OCI-M1 (cell line): ENCODE measurements at places on chromosomes 12 and 14.

DNA sequence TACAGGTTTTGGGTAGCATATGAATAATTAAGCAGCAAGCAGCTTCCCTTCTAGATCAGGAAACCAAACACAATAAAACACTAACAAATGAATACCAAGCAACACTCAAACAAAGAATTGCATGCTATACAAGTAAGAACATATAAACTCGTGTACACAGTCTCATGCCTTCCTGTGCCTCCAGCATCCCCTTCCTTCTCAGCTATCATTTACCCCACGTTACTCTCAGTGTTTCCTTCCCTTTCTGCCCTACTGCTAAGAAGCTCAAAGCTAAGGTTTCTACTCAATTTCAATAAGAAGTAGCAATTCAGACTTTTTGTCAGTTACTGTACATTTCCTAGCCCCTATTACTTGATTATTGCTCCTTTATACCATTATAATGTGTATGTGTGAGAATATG is 81.0 kb downstream of the DUSP16 start:
- no peak for DNase-seq

- no peak for DNase-seq
Measured at GRCh38 chr12:70883855-70884254, 36.7 kb downstream of the PTPRR start.

- DNase-seq = peak; percentile 79
Measured at GRCh38 chr14:22314183-22314820, 274.7 kb downstream of the DAD1 start.

- no peak for DNase-seq
Measured at GRCh38 chr12:74105434-74105833, 432.2 kb upstream of the ATXN7L3B start.

- DNase-seq = no peak
Measured at GRCh38 chr12:104956870-104957718, 996 bp downstream of the SLC41A2 start.

- peak; percentile 81 for DNase-seq
Measured at GRCh38 chr12:54596526-54596946, 8.1 kb upstream of the PPP1R1A start.

DNA sequence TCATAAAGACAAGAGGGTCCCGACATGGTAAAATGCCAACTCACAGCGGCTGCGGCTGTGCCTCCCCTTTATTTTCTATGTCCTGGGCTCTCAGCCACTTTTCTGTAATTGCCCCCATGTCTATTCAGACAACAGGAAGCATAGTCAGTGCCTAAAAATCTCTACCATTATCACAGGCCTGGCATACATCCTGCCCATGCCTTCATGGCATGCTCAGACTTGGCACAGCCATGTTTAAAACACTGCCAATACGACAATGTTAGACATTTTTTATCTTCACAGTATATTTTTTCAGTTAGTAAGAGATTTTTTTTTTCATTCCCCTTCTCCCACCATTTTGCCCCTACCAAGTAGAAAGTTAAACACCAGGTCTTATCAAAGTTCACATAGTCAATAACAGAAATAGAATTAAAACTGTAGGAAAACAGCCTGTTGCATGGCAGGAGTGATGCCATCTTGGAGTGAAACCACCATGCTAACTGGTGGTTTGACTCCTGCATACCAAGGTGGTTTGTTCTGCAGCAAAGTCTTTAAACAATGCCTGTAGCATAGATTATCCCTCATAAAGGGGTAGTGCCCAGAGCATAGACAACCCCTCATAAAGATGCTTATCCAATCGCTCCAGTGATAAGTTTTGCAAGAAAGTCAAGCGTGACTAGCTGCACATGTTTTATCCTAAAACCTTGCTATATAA is 18.9 kb upstream of the CERS5 start:
- no peak for DNase-seq

DNA sequence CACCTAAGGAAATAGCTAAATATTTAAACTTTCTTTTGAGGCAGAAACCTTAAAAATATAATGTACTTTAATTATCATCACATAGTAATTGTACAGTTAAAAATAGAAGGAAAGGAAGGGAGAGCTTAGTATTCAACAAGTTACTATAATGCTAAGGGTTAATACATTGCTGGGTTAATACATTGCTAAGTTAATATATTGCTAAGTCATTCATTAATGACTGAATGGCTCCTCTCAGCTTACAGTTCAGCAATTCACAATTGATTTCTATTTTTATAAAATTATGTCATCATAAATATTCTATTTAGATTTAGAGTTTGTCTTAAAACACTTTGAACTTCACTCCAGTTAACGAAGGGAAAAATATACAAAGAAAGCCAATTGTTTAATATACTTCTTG is 207.9 kb downstream of the BMP4 start:
- DNase-seq = no peak

- no peak for DNase-seq
Measured at GRCh38 chr12:106794369-106794768, 19.9 kb downstream of the RIC8B start.

GRCh38 chr12:28787151-28787550 is 361.9 kb upstream of the FAR2 start:
- no peak for DNase-seq

- no peak for DNase-seq
Measured at GRCh38 chr14:23168246-23168645, 15.2 kb downstream of the SLC7A8 start.

GRCh38 chr12:8156845-8157244 is at the start of gene ZNF705A:
Gene ZNF705A, plus strand, starts transcription at chr12:8157015. Its CDS starts 15,611 bp downstream, at chr12:8172626.
- peak; percentile 92 for DNase-seq

- peak; percentile 5 for DNase-seq
Measured at GRCh38 chr14:50823762-50824636, 7.0 kb downstream of the NIN start.

DNA sequence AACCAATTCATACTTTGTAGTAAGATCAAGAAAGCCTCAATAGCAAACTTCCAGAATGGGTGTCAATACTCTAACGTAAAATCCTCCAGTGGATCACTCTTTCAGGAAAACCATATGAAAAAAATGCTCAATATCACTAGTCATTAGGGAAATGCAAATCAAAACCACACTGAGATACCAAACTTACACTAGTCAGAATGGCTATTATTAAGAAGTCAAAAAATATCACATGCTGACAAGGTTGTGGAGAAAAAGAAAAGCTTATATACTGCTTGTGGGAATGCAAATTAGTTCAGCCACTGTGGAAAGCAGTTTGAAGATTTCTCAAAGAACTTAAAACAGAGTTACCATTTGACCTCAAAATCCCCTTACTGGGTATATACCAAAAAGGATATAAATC is 49.5 kb upstream of the ATXN7L3B start:
- no peak for DNase-seq

- DNase-seq = no peak
Measured at GRCh38 chr12:39301422-39301821, 141.5 kb downstream of the KIF21A start.

GRCh38 chr12:80400571-80400991 is 43.5 kb upstream of the PTPRQ start:
- DNase-seq = no peak

GRCh38 chr12:98416845-98417244 is 98.5 kb upstream of the TMPO start:
- DNase-seq = peak; percentile 79

GRCh38 chr12:62603811-62604098 is 137.1 kb downstream of the MON2 start:
- peak; percentile 58 for DNase-seq

- no peak for DNase-seq
Measured at GRCh38 chr12:123238330-123238682, 5.1 kb downstream of the MTRFR start.

GRCh38 chr12:116784238-116784612 is 46.1 kb downstream of the RNFT2 start:
- peak; percentile 32 for DNase-seq

DNA sequence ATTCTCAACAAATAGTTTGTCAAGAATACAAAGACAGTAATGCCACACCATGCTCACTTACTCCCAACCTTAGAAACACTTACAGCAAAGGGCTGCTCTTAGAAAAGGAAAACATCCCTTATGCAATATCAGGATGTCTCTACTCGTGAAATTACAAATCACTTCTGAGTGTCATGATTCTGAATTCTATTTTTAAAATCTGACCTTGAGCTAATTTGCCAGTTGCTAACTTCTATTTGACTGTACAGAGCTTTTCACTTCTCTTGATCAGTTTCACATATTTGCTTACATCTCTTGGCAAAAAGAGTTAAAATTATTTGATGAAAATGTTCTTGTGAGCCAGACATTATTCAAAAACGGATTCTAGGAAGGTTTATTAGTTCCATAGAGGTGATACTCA is 136.7 kb upstream of the SLC35F4 start:
- DNase-seq = no peak

GRCh38 chr14:77310026-77310425 is 10.7 kb downstream of the POMT2 start:
- no peak for DNase-seq

DNA sequence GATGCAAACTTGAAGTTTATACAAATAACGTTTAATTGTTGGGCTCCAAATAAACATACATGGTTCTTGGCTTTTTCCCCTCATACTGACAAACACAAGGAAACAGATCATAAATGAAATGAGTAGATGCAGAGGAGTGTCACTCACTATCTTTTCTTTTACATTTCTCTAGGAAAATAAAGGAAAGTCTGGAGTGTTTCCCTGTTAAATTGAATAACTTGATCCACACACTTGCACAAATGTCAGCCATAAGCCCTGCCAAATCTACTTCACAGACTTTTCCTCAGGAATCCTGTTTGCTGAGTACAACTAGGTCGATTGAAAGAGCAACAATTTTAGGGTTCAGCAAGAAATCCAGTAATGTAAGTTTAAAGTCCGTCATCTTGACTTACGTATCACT is 175.3 kb downstream of the PLCZ1 start:
- no peak for DNase-seq

- peak; percentile 4 for DNase-seq
Measured at GRCh38 chr14:84804895-84805294, 725.0 kb upstream of the FLRT2 start.

DNA sequence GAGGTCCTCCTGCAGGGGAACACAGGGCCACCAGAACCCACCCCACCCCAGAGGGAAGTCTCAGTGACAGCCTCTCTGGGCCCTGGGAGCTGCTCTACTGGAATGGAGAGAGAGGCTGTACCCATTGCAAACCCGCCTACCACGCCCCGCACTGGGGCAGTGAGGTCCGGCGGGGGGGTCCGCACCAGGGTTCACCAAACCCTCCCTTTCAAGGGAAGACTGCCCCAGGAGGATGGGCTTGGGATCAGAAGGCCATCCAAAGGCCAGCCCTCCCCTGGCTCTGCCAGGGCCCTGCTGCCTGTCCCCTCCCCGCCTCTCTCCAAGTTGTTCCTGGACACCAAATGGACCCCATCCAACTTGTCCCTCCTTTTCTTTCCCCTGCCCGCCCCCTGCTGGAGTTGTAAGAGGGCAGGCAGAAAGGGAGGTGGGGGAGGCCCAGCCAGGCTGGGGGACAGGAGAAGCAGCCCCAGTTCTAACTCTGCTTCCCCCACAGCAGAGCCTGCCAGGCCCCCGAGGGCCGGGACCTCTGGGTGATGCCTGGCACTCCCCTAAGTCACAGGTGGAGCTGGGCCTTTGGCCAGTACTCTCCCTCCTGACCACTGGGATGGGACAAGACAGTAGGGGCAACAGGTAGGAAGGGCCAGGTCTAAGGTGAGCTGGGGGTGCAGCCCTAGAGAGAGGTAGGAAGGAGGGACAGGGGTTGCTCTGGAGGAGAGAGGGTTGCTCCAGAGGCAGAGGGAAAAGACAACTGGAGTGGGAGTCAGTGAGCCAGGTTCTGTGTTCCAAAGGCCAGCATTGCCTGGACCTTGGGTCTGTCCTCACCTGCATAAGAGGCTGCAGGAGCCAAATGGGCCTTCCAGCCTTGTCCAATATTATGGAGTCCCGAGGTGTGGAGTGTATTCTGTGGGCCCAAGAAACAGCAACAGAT is 3.2 kb upstream of the DIO3 start:
- no peak for DNase-seq

- DNase-seq = no peak
Measured at GRCh38 chr12:88677464-88677863, 97.2 kb upstream of the KITLG start.

- DNase-seq = no peak
Measured at GRCh38 chr14:55957950-55958349, 160.3 kb upstream of the PELI2 start.

GRCh38 chr12:47328831-47329545 is 249.2 kb upstream of the AMIGO2 start:
- no peak for DNase-seq

GRCh38 chr12:28683366-28683765 is 465.7 kb upstream of the FAR2 start:
- no peak for DNase-seq

DNA sequence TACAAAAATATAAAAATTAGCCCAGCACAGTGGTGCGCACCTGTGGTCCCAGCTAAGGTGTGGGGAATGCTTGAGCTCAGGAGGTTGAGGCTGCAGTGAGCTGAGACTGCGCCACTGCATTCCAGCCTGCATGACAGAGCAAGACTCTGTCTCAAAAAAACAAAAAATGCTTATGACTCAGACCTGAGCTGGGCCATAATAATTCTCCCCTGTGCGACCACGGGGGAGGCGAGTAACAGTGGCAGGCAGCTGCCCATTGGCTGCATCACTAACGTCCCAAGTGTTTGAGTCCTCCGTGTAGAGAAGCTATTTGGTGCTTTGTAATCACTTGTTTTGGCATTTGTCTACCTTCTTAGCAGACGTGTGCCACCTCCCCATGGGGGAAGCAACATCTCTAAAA is 24.9 kb downstream of the PSMC1 start:
- DNase-seq = no peak

DNA sequence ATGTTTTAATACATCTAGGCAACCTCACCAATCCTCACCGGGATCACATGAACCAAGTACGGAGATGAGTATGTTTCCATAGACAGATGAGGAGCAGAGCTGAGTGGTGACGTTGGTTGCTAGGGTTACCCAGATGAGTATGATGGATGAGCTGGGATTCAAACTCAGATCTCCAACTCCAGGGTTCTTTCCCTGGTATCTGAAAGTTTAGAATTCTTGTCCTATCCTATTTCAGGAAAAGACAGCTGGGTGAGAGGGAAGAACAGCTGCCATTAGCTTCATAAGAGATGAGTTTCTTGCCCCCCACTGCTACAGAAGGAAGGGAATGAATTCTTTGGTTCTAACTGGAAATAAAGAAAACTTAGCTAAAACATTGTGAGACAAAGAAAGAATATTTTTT is 728.9 kb upstream of the TBX3 start:
- no peak for DNase-seq

DNA sequence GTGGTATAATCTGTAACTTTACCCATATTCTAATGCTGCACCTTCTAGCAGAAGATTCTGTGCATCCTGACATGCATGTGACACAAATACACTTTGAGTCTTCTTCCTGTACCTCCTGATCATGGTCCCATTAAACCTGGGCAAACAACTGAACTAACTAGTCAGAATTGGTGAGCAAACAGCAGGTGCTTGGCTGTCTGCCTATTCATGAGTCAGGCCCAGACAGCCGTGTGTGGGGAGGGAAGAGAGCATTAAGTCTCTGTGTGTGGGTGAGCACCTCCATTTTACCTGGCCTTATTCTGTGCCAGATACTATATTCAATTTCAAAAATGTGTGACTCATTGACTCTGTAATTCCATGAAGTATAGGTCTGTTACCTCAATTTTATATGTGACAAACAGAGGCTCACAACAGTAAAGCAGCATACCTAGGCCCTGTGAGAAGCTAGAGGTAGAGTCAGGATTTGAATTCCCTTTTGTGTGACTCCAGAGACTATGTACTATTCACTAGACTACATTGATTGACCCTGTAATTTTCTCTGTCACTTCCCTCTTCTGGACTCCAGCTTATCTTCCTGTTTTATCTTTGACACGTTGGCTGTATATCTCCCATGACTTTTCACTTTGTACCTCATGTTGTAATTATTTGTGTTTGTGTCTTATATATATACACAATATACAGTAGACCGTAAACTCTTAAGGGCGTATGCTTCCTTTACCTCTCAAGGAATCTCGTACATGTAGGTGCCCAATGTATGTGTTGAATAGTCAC is 32.2 kb downstream of the SUSD6 start:
- DNase-seq = peak; percentile 40
